M059J (cell line): ENCODE measurements at places on chromosomes 2 and 18. TPM values are rescaled to one million over a fixed set of nuclear protein-coding genes. Genes with fewer than 3 reads are reported as not detected.
A peak's percentile ranks its signal among the peaks of the same experiment; 100 is the strongest.

DNA sequence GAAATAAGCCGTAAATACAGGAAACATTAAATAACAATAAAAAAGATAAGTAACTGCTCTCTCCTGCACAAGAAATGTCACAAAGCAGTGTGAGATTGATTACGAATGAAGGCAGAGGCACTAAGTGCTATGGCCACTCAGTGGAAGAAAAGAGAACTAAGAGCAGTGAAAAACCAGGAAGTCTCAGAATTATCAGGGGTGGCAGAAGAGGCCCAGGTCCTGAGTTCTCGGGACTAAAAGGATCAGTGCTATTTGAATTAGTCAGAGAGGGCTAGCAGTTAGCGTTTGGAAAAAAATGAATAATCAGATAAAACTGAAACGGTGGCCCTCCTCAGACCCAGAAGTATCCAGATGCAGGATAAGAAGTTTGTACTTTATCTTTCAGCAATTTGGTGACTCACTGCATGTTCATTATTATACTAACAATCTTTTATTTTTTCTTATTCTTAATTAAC lies 367.1 kb downstream of the ZEB2 start:
- DNase-seq: peak; percentile 62

HOXD9 gene
- 0.57 and 0.86 TPM in 2 replicates for total RNA-seq

GRCh38 chr2:172627181-172627580 lies 71.3 kb downstream of the PDK1 start:
- DNase-seq: no peak

- no peak for DNase-seq
Observed at GRCh38 chr2:20818820-20819219, 4.1 kb downstream of the LDAH start.

DNA sequence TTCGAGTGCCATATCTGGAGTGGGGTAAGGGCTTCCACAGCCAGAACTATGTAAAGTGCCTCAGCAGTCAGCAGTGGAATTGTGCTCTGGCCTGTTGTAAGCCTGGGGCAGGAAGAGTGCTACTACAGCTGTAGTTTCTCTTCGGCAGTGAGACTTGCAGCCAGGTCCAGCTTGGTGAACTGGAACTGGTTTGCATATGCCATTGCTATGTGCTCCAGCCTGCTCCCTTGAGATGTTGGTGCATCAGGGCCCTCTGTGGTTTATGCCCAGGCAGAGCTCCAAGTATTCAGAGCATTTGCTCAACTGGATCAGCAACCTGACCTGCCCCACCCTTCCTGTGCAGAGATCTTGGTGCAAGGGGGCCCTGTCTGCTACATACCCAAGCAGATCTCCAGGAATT lies 47.8 kb downstream of the ZNF804A start:
- peak; percentile 34 for DNase-seq

GRCh38 chr2:26316041-26316440 lies 29.9 kb upstream of the SELENOI start:
- DNase-seq: peak; percentile 14

TLX2 gene
- 0.10 and 0.34 TPM in 2 replicates for total RNA-seq

GRCh38 chr2:181308766-181309515 lies 148.2 kb upstream of the ITGA4 start:
- no peak for DNase-seq

- peak; percentile 30 for DNase-seq
Observed at GRCh38 chr2:207051385-207051965, 112.2 kb downstream of the CPO start.

DNA sequence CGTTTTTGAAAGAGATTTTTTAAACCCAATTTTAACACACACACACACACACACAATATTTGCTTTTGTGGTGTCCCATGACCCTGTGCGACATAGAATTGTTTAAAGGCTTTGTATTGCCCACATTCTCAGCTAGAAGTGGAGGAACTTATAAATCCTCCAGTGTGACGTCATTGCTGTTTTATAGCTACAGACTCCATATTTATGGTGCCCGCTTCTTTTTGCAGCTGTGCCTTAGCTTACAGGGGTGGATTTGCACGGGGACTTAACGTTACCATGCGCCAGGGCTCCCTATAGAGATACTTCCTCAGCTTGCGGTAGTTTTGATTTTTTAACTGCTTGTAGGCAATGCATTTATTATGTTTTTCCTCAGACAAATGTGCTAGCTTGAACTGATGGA lies 101.9 kb upstream of the SMIM21 start:
- no peak for DNase-seq

DNA sequence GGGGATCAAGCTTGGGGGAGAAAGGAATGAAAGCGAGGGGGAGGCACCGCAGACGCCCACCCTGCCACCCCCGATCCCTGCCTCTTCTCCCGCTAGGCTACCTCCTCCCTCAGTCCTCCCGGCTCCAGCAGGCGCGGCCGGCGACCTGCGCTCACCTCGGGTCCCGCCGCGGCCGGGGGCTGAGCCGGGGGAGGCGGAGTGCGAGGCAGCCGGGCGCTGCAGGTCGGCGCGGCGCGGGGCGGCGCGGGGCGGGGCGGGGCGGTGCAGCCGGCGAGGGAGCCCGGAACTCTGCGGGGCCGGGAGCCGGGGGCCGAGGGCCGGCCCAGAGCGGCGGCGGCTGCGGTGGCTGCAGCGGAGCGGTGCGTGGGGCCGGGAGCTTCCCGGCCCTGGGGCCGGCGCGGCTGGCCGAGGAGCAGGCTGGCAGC lies 477 bp downstream of the ACVR1 start:
- DNase-seq: peak; percentile 20

DNA sequence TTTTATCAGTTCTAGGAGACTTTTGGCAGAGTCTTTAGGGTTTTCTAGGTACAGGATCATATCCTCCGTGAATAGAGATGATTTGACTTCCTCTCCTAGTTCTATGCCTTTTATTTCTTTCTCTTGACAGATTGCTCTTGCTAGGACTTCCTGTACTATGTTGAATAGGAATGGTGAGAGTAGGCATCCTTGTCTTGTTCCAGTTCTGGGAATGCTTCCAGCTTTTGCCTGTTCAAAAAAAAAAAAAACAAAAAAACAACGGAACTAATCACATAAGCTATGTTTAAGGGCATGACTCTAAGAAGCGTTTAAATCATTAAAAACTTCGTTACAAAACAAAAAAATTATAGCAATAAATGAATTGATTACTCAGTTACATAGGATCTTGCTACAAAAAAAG lies 145.7 kb downstream of the NUP35 start:
- DNase-seq: peak; percentile 53

GRCh38 chr2:30269771-30270145 lies 38.4 kb downstream of the LBH start:
- no peak for DNase-seq

- no peak for DNase-seq
Observed at GRCh38 chr2:119352357-119352756, 14.3 kb downstream of the C2orf76 start.

DNA sequence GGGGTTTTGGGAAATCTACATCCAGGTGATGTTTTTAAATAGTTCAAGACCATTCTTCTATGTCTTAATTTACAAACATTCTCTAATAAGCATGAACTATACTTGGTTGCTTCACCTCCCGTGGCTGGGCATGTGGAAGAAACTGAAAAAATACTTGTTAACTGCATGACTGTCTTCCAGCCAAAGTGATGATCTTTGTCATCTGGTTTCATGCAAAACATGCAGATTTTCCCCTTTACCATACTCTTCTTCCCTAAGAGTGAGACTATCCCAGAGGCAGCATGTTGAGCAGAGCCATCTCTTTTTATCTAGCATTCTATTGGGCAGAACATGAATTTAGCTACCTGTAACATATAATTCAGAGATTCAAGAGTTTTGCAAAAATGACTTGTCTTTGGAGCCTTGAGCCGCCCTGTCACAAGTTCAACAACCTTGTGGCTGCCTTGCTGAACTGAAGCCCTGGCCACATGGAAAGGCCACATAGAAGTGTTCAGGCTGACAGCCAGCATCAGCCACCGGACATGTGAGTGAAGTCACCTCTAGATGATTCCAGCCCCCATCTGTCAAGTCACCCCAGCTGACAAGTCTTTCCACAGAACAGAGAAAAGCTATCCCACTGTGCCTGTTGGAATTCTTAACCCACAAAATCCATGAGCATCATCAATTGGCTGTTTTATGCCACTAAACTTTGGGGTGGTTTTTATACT lies 142.8 kb downstream of the ANKRD44 start:
- DNase-seq: no peak

DNA sequence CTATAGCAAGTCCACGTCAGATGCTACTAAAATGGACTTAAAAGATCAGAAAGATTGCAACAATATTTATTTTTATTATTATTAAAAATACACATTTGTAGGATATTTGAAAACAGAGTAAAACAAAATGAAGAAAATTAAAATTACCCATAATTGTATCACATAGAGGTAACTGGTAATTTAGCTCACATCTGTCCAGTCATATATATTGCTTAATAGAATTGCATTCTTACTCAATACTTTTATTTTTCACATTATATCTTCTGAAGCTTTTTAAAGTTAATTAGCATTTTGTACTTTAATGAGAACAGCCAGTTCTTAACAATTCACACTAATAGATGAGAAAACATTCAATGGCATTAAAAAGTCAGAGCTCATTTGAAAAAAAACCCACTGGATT lies 11.5 kb upstream of the RNF144A start:
- no peak for DNase-seq

DNA sequence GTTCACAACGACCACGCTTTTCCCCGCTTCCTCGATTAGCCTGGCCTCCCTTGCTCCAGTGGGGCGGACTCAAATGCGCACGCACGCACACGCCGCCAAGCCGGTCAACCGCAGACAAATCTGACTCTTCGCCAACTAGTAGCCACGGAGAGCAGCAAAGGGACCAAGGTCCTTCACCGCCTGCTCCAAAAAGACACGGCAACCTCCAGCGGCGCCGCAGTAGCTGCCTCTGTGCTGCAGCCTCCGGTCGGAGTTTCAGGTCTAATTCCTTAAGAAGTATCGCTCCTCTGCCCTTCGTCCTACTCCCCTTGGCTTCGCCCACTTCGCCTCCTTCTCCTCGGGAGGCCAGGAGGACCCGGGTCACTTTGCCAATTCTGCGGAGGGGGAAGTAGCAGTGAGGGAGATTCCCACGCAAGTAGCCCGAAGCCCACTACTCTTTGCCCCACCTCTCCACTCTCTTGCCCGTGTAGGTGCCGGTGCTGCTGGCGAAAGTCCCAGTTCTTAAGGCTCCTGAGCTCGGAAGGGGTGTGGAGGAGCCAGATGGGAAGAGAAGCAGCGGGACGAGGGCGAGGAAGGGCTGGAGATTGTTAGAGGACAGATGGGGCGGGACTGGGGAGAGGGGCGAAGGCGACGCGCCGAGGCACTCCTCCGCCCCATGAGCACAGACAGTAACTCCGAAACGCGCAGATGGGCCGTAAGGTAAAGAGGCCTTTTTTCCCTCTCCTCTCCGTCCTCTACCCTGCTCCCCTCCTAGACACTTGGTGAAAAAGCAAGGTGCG lies 615 bp downstream of the AKAIN1 start:
- no peak for DNase-seq

SGPP2 gene
- total RNA-seq: 0.05 TPM in 1 of 2 replicates, not detected in the other

DNA sequence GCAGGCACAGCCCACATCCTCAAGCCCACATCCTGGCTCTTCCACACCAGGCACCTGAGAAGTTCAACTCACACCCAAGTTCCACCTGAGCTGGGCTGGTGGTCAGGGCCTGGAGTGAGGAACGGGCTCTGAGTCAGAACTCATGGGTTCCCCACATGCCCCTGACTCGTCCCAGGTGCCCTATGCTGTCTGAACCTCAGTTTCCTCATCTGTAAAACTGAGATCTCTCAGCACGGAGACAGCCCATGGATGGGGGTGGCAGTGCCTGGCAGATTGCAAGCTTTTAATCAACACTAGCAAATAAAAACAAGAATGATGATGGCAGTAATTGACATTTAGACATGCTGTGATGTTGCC lies 307.8 kb downstream of the NDUFA10 start:
- DNase-seq: no peak

DNA sequence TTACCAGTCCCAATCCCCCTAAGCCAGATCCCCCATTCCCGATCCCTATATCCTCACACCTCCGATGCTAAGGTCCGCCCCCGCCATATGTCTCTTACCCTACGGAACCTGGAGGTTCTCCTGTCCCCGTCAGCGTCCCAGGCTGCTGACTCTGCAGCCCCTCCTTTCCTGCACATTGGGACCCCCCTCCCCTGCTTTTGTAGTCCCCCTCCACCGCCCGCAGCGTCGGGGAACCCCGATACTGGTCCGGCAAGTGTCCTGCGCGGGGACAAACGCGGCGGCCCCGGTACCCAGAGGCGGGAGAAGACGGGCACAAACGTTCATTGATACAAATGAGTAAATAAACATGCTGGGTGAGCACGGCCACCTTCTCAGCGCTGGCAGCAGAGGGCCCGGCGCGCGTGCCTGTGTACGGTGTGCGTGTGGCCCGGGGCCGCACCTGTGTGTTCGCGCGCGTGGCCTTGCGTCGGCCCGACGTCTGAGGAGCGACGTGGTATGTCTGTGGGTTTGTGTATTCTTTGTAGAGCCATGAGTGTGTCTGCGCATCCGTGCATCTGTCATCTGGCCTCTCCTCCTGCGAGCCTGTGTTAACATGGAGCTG lies 2.0 kb upstream of the CYP26B1 start:
- DNase-seq: peak; percentile 18

PLGLB1 gene
- 0.49 TPM in 1 of 2 replicates, not detected in the other for total RNA-seq

REG3A gene
- total RNA-seq: not detected in 2 replicates

- no peak for DNase-seq
Observed at GRCh38 chr18:76977108-76977621, 154.8 kb downstream of the ZNF236 start.

DNA sequence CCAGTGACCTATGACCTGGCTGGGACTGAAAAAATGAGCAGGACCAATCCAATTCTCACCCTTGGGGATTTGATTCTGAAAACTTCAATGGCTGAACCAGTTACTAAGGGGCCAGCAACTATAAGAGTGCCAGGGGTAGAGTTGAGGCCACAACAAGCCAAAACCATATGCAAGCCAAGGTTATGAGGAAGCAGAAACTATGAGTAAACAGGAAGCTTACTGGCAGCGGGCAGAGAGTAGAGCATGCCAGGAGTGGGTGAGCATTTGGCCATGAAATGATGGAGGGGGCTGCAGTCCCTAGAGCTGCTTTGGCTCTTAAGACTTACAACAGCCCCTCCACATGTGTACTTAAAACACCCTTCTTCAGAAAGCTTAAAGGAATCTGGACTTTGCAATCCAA lies 82.4 kb downstream of the RBMS1 start:
- peak; percentile 91 for DNase-seq

- DNase-seq: peak; percentile 95
Observed at GRCh38 chr18:3448838-3449511, 997 bp upstream of the TGIF1 start.

DNA sequence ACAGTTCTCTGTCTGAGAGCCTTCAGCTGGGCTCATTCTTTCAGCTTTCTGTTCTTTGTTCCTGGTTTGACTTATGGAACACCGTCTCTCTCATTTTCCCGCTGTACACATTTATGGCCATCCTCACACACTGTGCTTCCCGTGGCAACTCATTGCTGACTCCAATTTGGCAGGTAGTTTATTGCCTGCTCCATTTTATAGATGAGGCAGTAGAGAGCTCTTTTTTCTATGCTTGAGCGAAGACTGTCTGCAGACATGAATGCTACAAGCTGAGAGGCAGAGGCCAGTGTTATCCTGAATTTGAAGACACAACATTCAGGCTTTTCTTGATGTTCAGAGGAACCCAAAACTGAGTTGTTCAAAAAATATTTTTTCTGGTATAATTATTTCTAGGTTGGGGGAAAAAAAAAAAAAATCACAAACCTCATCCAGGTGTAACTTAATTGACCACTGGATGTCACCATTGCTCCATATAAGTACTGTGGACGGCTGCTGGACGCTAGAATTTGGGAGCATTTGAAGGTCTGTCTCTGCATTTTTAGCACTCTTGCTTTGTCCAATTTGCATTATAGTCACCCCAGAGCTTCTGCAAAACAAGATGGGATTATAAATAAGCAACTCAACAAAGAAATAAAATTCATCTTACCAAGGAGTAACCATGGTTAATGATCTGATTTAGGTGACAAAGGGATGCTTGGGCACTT lies 83.5 kb downstream of the HRH4 start:
- peak; percentile 52 for DNase-seq

- no peak for DNase-seq
Observed at GRCh38 chr18:64519201-64519600, 370.3 kb upstream of the LINC00305 start.
